ENCODE measurements at places on chromosomes 5 and 9.

DNA sequence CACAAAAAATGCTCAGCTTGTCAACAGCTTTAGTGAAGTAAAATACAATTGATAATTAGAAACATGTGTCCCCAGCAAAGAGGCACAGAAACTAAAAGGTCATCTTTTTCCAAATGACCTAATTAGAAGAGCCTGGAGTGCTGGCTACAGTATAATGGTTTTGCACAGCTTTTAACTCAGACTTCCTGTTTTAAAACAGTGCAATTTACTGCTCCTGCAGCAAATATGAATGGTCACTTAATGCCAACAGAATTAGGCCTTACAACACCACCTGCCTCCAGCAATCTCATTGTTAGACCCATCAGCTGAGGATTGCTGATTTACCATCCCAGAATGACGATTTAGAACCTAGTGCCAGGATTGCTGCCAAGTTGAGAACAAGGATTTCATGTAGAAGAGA, 239.3 kb downstream of the CETN3 start:
- peak; percentile 15 for DNase-seq

DNA sequence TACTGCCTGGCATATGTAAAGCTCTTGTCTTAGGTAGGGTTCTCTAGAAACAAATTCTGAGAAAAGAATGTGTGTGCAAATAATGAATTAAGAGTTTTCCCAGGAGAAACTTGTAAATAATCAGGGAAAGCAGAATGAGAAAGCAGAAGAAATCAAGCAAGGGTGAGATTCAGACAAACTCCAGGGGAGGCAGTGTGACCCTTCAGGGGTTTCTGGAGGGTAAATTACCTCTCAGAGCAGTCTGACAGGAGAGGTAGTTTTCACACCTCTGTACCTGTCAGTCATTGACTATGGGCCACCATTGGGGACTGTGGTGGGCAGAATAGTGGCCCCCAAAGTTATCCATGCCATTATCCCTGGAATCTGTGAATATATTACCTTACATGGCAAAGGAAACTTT, 124.6 kb downstream of the KCTD16 start:
- no peak for DNase-seq

DNA sequence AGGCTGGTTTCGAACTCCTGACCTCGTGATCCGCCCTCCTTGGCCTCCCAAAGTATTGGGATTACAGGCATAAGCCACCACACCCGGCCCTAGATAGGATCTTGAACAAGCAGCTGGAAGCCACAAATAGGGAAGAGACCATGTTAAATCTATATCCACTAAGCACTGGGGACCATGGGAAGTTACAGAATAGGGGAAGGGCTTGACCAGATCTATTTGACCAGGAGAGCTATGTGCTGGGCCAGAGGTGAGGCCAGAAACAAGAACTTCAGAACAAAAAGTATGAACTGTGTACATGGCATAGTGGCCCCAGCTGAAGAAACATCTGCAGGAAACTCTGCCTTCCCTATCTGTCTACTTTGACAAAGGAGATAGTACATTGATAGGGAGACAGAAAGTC, 10.8 kb downstream of the KLF4 start:
- peak; percentile 21 for DNase-seq

- DNase-seq, result no peak
Observed at GRCh38 chr5:37926732-37927131, 86.9 kb upstream of the GDNF start.

DNA sequence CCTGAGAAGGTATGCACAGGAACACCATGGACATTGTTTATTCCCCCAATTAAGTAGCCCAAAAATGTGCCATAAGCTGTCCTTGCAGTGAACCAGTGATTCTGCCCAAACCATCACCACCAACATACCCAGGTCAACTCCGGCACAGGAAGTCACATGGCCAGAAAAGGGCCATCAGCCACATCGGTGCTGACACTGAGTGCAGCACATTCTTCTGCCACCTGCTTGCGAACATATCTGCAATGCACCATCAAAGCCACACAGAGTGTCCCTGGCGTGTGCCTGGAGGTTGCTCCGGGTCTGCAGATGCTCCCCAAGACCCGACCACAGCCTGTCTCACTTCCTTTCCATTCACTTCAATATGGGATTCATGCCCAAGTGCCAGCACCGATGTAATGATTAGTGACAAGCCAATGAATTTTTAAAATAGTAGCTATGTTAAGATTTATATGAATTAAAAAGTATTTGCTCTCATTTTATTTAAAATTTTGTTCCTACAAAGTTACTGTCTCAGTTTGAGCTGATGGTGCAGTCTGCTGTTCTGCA, 37.6 kb downstream of the SYK start:
- DNase-seq, result no peak

DNA sequence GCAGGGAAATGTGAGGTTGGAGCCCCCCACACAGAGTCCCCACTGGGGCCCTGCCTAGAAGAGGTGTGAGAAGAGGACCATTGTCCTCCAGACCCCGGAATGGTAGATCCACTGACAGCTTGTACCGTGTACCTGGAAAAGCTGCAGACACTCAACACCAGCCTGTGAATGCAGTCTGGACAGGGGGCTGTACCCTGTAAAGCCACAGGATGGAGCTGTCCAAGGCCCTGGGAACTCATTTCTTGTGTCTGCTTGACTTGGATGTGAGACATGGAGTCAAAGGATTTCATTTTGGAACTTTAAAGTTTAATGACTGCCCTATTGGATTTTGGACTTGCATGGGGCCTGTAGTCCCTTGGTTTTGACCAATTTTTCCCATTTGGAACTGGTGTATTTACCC, 535.0 kb upstream of the MEF2C start:
- DNase-seq, result no peak

GRCh38 chr9:34430843-34431437, 27.4 kb downstream of the FAM219A start:
- DNase-seq, result peak; percentile 53

DNA sequence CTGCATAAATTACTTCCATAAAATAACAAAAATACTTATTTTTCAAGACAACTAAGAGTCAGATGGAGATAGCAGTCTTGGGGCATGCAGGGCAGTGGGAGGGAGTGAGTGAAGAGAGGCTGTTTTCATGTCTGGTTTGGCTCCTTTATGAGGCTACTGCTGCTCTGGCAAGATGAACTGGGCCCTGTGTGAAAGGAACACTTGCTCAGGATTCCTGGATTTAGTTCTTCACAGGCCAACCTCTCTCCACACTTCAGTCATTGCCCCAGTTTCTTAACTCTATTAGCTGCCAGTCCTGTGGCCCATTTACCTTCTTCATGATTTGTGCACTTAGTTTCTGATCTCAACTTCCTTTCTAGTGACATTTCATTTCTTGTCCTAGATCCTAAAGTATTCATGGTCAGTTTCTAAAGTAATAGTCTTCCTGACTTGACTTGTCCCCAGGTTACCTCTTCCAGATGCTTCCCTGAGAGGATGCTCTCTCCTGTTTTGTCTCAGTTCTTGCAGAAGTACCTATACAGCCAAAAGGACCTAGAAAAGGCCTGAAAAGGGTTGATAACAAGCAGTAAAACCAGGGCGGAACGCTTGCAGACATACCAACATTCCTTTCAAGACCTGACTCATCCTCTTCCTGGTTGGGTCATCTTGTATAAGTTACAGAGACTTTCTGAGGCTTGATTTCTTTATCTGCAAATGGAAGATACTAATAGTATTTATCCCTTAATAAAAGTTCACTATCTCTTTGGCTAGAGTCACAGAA, 77.0 kb upstream of the ZFAND5 start:
- peak; percentile 51 for DNase-seq

- DNase-seq, result no peak
Observed at GRCh38 chr5:28254846-28255245, 1216.5 kb upstream of the CDH9 start.

DNA sequence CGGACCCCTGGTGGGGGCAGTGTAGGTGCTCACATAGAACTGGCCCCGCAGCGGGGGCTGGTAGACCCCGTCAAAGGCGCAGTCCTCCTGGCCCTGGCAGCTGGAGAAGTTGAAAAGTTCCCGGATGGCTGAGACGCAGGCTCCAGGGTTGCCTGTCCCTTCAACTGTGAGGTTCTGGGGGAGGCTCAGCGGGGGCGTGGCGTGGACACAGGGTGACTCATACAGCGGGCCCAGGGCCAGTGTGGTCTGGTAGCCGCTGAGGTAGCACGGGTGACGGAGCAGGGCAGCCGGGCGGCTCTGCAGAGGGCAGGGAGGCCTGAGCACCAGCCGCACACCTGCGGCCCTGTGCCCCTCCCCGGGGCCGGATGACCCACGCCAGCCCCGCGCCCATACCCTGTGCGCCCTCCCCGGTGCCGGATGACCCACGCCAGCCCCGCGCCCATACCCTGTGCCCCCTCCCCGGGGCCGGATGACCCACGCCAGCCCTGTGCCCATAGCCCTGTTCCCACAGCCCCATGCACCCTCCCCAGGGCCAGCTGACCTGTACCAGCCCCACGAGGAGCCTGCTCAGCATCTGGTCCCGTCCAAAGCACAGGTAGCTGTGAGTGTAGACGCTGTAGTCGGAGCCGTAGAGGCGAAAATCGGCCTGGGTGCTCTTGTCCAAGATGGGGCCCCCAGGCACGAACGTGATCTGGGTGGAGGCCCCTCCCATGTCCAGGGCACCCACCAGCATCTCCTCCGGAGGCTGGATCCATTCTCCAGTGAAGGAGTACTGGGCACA, 5.0 kb downstream of the ENTPD8 start:
- DNase-seq, result peak; percentile 29

DNA sequence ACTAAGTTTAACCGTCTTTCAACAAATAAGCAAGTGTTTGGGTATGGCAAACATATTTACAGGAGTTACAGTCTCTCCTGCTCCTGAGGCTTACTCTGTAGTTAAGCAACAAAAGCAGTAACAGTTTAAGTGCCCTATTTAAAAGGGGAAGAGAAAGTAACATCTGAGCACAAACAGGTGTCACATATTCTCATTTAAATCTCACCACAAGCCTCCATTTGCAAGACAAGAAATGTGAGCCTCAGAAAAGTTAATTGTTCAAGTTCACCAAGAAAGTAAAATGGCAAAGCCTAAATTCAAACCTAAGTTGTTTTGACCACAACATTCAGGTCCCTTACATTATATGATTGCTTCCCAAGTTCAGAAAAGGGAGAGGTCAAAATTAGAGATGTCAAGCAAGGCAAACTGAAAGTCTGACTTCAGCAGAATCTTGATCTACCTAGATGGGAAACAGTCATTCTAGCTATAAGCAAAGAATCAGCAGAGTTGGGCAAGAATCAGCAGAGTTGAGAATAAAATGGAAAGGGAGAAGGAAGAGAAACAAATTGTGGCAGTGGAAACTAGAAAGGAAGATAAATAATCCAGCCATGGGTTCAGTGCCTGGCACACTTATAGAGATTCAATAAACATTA, 93.4 kb downstream of the STRBP start:
- DNase-seq, result no peak

DNA sequence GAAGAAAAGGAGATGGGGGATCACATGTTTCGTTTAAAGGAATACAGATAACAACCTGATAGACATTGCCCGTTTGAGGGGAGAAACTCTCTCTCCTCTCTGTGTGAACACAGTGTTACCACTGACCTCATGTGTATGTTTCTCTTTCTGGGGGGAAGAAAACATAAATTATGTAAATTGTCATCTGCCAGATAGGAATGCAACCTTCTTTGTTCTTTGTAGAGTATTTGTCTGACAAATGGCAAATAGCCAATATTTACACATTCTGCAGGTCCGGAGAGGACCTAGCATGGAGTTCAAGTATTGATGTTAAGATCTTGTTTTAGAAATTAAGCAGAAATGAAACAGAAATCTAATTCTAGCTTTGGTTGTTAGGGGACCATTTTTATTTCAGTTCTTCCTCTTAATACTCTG, 276.3 kb downstream of the SAXO1 start:
- no peak for DNase-seq

DNA sequence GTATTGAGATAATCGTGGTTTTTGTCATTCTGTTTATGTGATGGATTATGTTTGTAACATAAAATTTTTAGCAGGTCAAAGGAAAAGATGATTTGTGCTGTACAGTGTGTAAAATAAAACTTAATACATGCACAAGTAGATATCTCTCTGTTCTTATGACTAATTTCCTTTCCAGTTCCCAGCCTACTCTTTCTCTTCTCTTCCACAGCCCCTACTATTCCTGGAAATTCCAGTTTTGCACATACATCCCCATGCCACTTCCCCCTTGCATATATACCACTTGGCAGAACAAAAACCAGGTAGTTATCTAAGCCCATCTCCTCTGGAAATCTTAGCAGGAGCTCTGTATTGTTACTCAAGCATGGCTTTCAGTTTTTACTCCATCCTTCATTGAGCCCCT, 20.2 kb downstream of the TEK start:
- DNase-seq, result no peak

DNA sequence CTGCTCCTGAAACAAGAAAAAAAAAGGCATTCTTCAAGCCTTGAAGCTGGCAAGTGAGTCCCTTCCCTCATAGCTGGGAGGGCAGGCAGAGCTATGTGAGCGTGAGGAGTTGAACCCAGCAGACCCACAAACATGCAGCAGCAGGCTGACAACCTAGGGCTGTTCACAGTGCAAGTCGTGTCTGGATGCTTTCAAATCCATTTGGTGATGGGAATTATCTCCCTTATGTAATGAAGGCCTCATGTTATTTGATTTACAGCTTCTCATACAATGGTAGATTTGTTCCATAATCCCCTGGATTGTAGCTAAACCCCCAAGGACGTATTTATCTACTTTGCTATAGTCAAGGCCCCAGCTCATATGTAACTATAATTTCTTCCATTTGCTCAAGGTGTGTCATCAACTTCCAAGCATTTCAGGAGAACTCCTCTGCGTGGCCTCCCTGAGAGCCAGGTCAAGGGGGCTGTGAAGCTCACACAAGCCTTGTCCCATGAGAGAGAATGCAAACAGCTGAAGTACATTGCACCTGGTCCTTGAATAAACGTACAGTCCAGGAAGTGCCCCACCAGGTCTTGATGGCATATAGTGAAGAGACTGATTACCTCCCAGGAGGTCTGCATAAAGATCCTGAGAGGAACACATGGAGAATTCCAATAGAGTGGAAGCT, 124.8 kb upstream of the SLC1A3 start:
- DNase-seq, result no peak

DNA sequence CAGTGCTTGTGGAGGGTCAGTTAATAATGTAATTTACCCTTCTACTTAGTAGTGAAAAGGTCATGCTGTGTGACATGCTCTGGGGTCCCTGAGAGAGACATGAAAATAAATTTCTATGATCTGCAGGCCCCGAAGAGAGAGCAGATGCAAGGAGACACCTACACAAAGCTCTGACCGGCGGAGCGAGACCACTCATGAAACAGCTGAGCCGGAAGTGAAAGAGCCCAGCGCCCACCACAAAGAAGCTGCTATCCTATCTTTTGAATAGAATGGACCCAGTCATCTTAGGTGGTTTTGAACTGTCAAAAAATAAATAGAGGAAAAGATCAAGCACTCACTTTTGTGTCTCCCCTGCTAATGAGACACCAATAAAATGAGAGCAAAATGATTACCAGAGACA, 190.0 kb downstream of the MED10 start:
- no peak for DNase-seq
